ENCODE measurements at places on chromosomes 16 and 17. TPM values are rescaled to one million over a fixed set of nuclear protein-coding genes. Genes with fewer than 3 reads are reported as not detected.

The BICDL2 gene
- not detected for total RNA-seq

The FAM171A2 gene
- 4.1 TPM for total RNA-seq

The PYY gene
- not detected for total RNA-seq

The PABPN1L gene
- not detected for total RNA-seq

The CD79B gene
- not detected for total RNA-seq

The MEOX1 gene
- total RNA-seq, result not detected

The MYH3 gene
- total RNA-seq, result 0.91 TPM

The DHRS7C gene
- total RNA-seq, result not detected

The PNMT gene
- not detected for total RNA-seq

The RNF222 gene
- not detected for total RNA-seq

The CNTNAP1 gene
- total RNA-seq, result 5.5 TPM

The TRAF4 gene
- total RNA-seq, result 75.4 TPM

The OTOP3 gene
- total RNA-seq, result not detected

The BAIAP2 gene
- 61.7 TPM for total RNA-seq

The CD300A gene
- total RNA-seq, result not detected

The FZD2 gene
- 41.2 TPM for total RNA-seq

The LDHD gene
- 0.55 TPM for total RNA-seq

The PPP1R27 gene
- total RNA-seq, result not detected

The HOXB6 gene
- total RNA-seq, result 6.7 TPM

The PARD6A gene
- total RNA-seq, result 1.4 TPM

The CNGB1 gene
- 0.07 TPM for total RNA-seq

The ARHGAP44 gene
- 3.1 TPM for total RNA-seq

The DPEP3 gene
- not detected for total RNA-seq

The HOXB7 gene
- total RNA-seq, result 31.4 TPM

The NDRG4 gene
- 29.3 TPM for total RNA-seq

The CCL5 gene
- total RNA-seq, result 1.7 TPM

The SULT1A3 gene
- total RNA-seq, result 10.3 TPM

The SPATA32 gene
- total RNA-seq, result 0.17 TPM

The DNAH2 gene
- total RNA-seq, result not detected

The TBC1D3C gene
- not detected for total RNA-seq

The KIF19 gene
- total RNA-seq, result 0.01 TPM

The MYH8 gene
- total RNA-seq, result not detected

The PIRT gene
- not detected for total RNA-seq

The GCGR gene
- 0.43 TPM for total RNA-seq

The MYH11 gene
- total RNA-seq, result 0.04 TPM

The LITAFD gene
- total RNA-seq, result not detected

The DRC3 gene
- 1.3 TPM for total RNA-seq

The BIRC5 gene
- 101 TPM for total RNA-seq

The NPIPA2 gene
- 1.3 TPM for total RNA-seq

The GP2 gene
- not detected for total RNA-seq

The SCGB1C2 gene
- total RNA-seq, result not detected

The TMEM114 gene
- total RNA-seq, result not detected

The IRX3 gene
- 3.2 TPM for total RNA-seq

The SCNN1B gene
- 0.06 TPM for total RNA-seq

The CD300C gene
- 0.09 TPM for total RNA-seq

The SCARF1 gene
- total RNA-seq, result 0.33 TPM

The PRR15L gene
- 0.19 TPM for total RNA-seq

The RAB40C gene
- 13.7 TPM for total RNA-seq

The IL21R gene
- 0.02 TPM for total RNA-seq

The PGAP3 gene
- 8.9 TPM for total RNA-seq

The CDH15 gene
- total RNA-seq, result 0.15 TPM

The CCDC200 gene
- not detected for total RNA-seq

The MYCBPAP gene
- 0.94 TPM for total RNA-seq

The TBC1D3G gene
- not detected for total RNA-seq
